ENCODE measurements at places on chromosomes 2 and 18.

DNA sequence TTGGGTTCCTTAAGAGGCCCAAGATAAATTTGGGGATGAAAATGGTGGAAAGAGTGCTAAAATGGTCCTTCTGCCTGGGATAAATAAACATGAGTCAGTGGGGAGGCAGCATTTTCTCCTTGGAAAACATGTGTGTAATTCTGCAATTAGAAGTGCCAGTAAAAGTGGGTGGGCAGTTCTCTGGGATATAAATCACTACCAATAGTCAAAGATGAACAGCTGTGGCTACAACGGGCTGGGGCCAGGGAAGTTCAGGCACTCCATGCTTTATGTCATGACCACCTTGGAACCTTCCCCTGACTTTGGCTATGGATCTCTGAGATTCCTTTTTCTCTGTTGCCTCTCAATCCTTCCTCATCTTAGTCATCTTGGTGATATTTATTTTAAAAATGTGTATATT is 56.5 kb upstream of the CYRIA start:
- DNase-seq, result no peak

DNA sequence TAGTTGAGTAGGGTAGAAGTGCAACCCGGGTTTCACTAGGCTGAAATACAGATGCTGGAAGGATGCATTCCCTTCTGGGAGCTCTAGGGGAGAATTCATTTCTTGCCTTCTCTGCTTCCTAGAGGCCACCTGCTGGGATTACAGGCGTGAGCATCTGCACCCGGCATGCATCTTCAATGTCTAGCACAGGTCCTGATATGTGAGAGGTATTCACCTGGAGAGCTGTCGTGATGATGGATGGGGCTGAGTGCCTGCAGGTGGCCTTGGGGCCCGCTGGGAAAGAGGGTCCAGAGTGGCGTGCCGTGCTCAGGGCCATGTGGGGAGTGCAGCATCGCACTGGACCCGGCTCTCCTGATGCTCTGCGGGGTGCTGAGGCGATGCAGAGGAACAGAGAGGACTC is 6.6 kb upstream of the NTSR2 start:
- peak; percentile 93 for DNase-seq

GRCh38 chr18:5600378-5601071 is 56.7 kb upstream of the EPB41L3 start:
- peak; percentile 29 for DNase-seq

- no peak for DNase-seq
These were observed 27.6 kb upstream of the CALCRL start for GRCh38 chr2:187475499-187476248.

GRCh38 chr18:48962252-48962993 is 11.7 kb upstream of the SMAD7 start:
- DNase-seq, result no peak

GRCh38 chr2:233039846-233040530 is 7.5 kb downstream of the NEU2 start:
- no peak for DNase-seq

DNA sequence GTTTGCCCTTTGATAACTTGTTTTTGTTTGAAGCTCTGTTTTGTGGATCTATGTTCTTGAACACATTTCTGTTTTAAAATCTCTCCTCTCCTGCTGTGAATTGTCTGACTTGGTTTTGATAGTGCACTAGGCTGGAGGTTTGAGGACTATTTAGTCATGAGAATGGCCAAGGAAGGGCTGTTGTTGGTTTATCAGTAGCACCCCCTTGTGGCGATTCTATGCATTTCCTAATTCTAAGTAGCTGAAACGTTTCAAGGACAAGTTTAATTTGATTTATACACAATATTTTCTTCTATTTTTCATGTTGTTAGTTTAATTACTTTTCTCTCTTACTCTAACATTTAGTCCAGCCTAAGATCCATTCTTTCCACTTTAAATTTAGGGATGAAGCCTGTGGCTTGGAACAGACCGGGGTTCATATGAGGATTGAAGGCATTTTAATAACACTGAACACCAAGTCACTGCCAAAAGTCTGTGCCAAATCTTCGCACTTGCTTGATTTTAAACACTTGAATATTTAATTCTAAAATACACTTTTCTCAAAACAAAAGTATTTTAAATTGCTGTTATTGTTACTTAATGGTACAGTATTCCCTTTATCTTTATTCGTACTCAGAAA is 166.0 kb downstream of the SOCS6 start:
- peak; percentile 89 for DNase-seq

- no peak for DNase-seq
These were observed 597 bp downstream of the RNF103 start for GRCh38 chr2:86623043-86623493.

All from NCI-H1417 (cell line).